ENCODE measurements at places on chromosomes 3 and 15.
A peak's percentile ranks its signal among the peaks of the same experiment; 100 is the strongest.

GRCh38 chr15:45386420-45386819 is 8.1 kb upstream of the GATM start:
- peak; percentile 47 for DNase-seq

- DNase-seq: no peak
Observed at GRCh38 chr3:30518872-30519271, 87.5 kb upstream of the TGFBR2 start.

DNA sequence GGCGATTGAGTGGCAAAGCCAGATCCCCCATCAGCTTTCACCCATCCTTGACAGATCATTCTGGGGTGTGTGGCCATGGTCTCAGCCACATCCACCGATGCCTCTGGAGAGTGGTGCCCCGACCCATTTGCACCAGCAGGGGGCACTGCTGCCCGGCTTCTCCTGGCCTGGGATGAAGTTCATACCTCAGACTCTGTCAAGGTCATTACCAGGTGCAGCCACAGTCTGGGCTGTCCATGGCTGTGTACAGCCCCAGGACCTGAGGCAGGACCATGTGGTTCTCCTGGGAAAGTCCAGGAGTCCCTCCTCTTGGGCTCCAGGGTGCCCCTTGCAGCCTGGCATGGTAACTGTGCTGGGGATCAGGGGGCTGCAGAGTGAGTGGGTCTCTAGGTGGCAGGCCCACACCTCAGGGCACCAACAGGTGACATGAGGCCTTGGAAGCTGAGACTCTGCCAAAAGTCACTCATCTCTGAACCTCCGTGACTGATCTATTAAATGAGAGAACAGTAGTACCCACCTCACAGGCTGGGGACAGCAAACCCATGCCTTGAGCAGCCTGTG is 67.2 kb downstream of the CACNA2D2 start:
- DNase-seq: no peak

GRCh38 chr3:162117961-162118360 is 621.4 kb downstream of the OTOL1 start:
- DNase-seq: no peak

- DNase-seq: no peak
Observed at GRCh38 chr3:131907796-131908195, 127.0 kb downstream of the CPNE4 start.

- DNase-seq: no peak
Observed at GRCh38 chr15:100108846-100109245, 232.9 kb downstream of the ADAMTS17 start.

DNA sequence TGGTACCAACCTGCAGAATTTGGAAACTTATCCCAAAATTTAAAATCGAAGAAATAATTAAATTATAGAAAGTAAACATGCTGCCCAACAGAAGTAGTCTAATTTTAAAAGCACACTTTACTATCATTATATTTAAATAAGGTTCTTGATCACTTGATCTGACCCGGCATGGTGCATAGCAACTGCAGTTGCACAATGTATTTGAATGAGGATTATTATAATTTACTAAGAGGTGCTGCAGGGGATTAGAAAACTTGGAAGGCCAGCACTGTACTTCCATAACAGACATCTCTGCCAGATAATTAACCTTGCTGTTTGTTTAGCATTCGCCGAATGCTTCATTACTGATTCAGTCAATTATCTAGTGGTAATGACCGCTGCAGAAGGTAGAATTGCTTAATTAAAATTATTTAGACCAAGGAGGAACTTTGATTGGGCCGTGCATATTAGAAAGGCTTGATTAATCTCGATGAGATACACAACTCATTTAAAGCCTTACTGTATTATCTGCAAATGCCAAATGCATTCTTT is 971.6 kb downstream of the ZPLD1 start:
- DNase-seq: no peak

GRCh38 chr15:87527875-87528274 is 728.7 kb downstream of the NTRK3 start:
- DNase-seq: no peak

GRCh38 chr3:106809041-106809440 is 568.2 kb upstream of the CCDC54 start:
- DNase-seq: no peak

GRCh38 chr15:66482539-66482938 is 15.0 kb downstream of the SNAPC5 start:
- DNase-seq: no peak

GRCh38 chr15:38672814-38673670 is 108.4 kb upstream of the RASGRP1 start:
- no peak for DNase-seq

DNA sequence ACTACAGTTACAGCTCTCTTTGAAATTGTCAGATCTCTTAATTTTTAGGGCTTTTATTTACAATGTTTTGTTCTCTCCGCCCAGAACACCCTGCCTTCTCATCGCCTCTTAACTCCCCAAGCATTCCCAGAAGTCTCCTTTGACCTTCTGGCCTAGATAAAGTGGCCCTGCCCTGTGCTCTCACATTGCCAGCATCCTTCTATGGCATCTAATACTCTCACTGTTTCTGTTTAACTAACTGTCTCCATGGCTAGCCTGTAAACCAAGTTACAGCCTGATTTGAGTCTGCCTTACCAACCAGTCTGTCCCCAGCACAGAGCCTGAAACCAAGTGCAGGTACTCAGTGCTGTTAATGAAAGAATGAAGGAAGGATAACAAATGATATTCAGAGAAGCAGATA is 19.9 kb downstream of the COL8A1 start:
- DNase-seq: no peak

DNA sequence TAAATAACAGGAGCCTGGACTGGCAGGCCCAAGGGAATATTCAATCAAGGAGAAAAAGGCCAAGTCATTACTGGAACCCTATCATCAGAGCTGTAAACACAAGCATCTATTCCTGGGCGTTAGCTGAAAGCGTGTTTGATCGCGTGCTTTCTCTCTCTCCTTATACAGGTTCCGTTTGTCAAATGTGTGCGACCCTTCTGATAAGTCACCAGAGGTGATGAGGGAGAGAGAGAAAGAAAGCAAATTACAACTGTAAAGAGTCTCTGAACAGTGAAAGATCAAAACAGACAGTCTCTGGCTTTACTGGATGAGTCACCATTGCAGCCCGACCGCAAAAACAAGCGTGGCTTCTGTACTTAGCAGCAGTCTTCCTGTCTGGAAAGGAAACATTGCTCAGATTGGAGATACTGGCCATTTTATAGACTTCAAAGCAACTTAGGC is 39.5 kb upstream of the TPRG1 start:
- DNase-seq: no peak

DNA sequence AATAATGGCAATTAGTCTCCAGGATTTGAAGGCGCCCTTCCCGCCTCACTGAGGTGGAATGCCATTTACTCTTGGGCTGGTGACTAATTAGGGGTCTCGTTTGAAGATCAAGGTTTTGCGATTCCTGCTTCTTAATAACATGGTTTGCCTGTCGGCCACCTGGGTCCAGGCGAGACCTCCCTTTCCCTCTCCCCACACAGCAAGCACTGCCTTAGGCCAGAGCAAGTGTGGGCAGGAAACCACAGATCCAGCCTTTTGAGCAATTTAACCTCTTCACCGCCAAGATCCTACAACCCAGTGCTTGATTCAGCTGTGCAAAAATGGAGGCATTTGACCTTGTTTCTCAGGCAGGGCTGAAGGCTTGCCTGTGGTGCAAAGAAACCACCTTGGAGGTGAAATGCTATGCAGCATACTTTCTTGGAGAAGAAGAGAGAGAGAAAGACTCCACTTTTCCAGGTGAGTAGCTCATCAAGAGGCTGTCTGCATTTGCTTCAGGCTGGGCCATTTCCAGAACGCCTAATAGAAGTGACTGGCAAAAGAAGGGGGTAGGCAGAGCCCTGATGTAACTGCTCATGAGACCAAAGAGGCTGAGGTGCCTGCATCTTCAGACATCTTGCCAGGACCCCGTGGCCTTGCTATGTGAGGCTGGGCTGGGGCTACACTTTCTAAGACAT is 34.1 kb upstream of the WNT5A start:
- DNase-seq: no peak

DNA sequence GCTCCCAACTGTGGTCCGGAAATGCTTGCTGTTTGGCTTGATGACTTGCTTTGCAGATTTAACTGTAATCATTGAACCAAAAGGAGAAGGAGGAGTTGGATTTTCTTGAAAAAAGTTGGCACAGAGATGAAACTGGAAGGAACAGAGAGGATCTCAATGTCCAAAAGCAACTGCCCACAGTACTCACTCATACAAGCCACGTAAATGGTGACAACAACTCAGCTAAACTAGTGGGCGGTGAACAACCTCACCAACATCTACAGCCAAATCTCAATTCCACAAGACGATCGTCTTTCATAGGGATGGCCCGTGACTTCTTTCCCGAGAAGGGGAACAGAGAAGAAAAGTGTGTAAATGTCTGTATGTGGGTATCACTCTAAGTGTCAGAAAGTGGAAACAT is 48.1 kb downstream of the MYO5C start:
- DNase-seq: no peak

DNA sequence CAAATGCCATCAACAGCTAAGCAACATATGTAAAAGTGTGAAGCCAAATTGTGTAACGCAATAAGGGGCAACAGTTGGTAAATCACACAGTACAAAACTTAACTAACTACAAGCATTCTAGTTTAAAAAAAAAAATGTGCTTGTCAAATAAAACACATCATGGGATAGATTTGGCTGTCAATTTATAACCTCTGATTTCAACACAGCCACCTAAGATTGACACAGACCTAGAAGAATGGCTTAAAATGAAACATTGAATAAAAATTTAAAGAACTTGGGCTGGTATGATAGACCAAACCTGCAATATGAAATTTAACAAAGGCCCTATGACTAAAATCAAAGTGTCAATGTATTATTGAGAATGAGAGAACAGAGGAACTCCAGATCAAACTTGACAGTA is 148.4 kb downstream of the NR1I2 start:
- DNase-seq: no peak

- no peak for DNase-seq
Observed at GRCh38 chr3:81936817-81937216, 175.4 kb upstream of the GBE1 start.

DNA sequence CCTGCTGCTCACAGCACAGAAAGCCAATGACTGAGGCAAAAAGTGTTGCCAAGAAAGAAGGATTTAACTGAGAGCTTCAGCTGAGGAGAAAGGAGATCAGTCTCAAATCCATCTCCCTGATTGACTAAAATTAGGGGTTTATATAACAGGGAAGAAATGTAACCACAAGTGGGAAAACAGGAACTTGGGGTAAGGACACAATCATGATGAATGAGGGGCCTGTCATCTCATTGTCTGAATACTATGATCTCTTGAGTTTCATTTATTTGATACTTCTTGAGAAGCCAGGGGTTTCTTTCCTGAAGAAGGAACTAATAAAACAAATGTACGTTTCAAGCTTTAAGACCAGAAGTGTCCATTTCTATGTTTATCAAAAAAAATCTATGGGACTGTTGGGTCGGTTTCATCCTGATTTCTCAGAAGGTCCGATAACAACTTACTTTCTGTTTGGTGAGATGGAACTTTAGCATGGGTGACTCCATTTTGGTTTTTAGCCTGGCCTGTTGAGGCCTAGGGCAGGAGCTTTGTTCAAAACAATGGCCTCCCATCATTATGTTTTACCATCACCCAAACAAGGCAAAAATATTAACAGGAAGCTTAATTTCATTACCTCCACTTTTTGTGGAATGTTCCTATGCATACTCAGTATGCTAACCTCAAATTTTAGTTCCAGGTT is 76.6 kb upstream of the PIAS1 start:
- no peak for DNase-seq

GRCh38 chr3:128748557-128748956 is 22.6 kb downstream of the RAB7A start:
- no peak for DNase-seq
